CMK (cell line): ENCODE measurements at places on chromosomes 11 and 22.

GRCh38 chr22:27151407-27151806 lies 494.0 kb downstream of the MIAT start:
- DNase-seq: no peak

DNA sequence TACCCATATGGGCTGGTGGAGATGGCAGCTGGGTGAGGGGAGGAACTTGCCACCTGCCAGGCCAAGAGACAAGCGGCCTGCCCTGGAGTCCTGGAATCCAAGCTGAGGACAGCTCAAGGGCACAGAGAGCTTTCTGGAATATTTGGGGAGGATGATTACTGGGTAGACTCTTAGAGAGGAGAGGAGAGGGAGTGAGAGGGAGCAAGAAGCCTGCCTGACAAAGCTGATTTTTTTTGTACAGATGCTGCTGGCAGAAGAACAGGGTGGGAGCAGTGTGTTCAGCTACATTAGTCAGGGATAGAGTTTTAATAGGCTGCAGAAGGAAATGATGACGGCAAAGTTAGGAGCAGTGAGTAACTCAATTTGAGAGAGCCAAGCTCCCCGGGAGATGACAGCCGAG lies 299.3 kb downstream of the NXPE2 start:
- no peak for DNase-seq

GRCh38 chr22:31621507-31622124 lies 40.4 kb downstream of the PISD start:
- no peak for DNase-seq

DNA sequence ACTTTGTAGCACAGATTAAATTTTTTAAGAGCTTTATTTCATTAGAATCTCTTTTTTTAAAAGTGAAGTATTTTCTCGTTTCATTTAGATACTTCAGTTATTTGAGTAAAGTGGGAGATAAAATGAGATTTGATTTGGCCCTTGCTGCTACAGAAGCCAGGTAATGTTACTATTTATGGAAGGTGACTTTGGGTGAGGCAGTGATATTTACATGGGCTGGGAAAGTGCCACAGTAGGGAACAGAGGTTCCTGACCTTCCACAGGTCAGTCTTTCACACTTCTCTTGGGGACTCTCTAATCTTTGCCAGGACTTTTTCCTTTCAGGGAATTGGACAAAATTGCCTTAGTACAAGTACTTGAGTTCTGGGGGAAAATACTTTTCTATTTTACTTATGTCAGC lies 20.4 kb downstream of the CTR9 start:
- no peak for DNase-seq

- no peak for DNase-seq
These were observed 530.6 kb upstream of the B3GAT1 start for GRCh38 chr11:134942681-134943080.

GRCh38 chr22:42309865-42310264 lies 39.4 kb upstream of the TCF20 start:
- DNase-seq: no peak

- no peak for DNase-seq
These were observed 70.6 kb downstream of the CTSC start for GRCh38 chr11:88266919-88267318.

DNA sequence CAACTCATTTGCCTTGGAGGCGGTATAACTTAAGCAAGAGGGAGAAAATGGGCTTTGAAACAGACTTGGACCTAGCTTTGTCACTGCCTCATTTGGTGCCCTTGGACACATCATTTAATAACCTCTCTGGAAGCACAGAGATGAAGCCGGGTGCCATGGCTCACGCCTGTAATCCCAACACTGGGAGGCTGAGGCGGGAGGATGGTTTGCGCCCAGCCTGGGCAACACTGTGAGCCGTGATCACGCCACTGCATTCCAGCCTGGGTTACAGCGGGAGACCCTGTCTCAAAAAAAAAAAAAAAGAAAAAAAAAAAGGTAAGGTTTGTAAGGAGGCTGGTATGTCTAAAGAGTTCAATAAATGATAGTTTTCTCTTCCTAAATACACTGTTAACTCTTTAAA lies 806 bp downstream of the COA4 start:
- DNase-seq: no peak

DNA sequence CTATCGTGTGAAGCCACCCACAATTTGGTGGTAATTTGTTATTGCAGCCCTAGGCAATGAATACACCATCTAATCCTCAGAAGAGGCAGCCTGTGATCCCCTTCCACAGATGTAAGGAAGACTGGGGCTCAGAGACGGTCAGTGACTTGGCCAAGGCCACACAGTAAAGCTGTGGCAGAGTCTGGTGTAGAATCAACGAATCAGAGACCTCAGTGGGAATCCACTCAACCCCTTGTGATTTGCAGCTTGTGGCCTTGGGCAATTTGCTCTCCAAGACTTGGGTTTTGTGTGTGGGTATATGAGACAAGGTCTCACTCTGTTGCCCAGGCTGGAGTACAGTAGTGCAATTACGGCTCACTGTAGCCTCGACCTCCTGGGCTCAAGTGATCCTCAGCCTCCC lies 1.9 kb downstream of the LGALS2 start:
- no peak for DNase-seq

DNA sequence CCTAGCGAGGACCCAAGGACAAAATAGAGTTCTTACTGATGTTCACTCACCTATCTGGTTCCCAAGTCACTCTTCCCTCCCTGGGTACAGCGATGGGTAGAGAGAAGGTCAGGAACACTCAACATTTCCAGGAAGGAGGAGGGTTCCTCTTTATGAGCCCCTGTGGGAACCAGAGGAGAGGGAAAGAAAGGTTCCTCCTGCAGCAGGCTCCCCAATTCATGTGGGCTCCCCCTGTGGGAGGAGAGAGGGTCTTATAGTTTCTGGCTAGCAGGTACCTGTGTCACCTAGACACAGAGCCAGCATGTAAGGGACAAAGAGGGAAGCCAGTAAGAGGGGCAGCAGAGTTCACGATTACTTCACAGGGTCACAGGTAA lies 93.5 kb downstream of the DBX1 start:
- DNase-seq: no peak

DNA sequence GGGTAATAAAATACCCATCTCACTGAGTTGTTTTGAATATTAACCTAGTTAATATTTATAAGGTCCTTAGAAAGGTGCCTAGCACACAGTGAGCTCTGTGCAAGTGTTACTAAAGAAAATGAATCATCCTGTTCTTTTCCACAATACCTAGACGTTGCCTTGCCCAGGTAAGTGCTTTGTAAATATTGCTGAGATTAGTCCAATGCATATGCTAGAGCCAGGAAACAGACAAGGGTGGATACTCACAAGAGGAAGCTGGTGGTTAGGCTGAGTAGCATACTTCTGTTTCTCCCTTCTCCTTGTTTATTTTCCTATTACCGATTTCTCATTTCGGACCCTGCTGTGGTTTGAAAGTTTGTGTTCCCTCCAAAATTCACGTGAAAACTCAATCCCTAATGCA lies 58.1 kb upstream of the BARX2 start:
- DNase-seq: no peak

DNA sequence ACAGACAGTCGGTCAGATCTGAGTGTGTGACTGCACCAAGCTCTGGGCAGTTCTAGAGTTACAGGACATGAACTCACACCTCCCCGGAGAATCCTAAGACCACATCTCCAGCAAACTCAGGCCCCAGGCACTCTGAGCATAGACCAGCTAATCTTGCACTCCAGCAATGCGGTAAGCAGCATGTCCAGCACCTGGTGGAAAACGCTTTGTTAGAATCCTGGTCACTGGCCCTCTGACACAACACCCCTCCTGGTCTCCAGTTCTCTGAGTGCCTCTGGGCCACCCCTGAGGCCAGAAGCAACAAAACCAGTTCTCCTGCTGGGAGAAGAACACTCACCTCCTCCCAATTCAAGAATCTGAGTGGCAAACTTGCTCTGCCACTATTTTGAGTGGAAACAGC lies 82.7 kb upstream of the TMEM45B start:
- no peak for DNase-seq

- no peak for DNase-seq
These were observed 5.7 kb upstream of the PVALB start for GRCh38 chr22:36822581-36822980.

DNA sequence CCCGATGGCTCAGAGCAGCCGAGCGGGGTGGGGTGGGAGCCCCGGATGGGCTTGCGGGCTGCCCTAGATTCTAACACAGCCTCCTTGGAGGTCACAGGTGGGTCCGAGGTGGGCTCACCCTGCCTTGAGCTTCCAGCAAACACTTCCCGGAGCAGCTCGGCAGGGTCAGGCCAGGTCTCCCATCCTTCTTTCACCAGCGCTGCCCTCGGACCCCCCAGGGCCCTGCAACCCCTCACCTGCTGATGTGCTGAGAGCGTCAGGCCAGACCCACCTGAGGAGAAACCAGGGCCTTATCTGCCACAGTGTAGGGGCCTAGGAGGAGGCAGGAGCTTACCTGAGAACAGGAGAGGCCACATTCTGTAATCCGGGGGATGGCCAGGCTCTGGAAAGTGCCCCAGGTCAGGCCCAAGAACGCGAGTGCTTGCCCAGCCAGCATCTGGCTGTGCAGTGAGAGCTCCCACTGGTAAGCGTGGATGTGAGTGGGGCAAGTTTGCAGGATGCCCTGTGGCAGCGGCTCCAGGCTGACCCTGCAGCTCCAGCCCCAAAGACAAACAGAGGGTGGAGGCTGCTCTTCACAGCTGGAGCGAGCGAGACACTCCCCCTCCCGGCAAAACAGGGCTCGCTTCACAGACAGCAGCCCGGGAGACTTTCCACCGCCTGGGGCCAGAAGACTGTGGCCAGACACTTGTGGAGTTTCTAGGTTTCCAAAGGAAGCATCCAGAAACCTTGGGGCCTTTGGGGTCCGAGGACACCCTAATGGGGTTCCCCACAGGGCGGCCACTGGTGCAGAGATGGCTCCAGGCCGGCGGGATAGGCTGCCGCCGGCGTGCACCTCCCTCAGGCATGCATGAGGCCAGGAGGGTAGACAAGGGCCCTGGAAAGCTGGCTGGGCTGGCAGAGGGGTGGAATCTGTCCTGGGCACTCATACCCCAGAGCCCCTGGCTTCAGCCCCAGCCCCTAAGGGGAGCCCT lies at the start of gene IL17REL:
Gene IL17REL (minus strand): TSS at position 555 of the 971 bp plus-strand sequence. CDS start 119 bp downstream, at position 436.
- no peak for DNase-seq

GRCh38 chr11:132140056-132140455 lies 769.6 kb downstream of the NTM start:
- no peak for DNase-seq

- DNase-seq: no peak
These were observed 8.0 kb downstream of the TMPRSS6 start for GRCh38 chr22:37101311-37102066.

GRCh38 chr22:31081963-31082605 lies 966 bp downstream of the SMTN start:
- no peak for DNase-seq

DNA sequence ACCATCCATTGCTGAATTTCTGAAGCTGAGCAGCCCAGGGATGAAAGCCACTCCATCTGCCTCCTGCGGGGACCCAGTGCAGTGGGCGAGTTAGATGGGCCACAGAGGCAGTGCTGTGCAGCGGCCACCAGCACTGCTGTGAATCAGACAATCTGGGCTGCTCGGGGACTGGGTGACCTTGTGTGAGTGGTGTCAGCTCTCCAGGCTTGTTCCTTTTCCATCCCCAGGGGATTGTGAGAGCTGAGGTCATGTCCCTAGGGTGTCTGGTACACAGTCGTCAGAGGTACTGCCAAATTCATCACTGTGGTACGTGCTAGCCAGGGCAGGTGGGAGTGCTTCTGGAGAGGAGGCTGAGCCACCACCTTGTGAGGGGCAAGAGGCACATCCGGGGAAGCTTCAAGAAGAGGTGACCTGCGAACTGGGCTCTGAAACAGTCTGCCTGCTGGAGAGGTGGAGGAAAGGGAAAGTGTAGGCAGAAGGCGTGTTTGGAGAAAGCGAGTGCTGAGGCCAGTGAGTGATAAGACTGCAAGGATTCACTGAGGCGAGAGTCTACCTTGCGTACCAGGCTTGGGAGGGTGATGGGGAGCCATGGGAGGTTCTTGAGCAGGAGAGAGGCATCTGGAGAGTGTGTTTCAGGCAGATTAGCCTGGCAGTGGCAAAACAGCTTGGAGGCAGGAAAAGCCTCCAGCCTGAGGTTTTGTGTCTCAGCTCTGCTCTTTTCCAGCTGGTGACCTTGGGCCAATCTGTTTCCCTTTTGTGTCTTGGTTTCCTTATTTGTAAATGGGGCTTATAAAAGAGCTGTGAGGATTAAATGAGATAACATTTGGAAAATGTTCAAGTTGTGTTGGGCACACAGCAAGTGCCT lies 22.7 kb downstream of the CACNA1I start:
- no peak for DNase-seq

DNA sequence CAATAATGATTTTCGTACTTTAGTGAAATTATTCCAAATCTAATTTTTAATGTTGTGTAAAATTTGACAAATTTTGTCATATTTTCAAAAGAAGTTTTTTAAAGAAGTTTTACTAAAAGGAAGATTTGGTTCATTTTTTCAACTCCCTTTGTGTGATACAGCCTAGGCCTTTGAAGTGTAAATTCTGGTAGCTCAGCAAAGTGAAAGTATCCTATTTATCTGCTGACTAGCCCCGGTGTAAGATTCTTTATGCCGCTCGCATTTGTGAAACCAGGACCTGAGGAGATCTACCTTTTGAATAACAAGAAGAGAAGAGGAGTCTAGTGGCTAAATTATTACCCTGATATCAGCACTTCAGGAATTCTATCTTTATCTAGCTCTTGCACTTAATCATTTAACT lies 177.4 kb downstream of the JRKL start:
- DNase-seq: no peak

GRCh38 chr11:57475671-57476046 lies 15.3 kb downstream of the RTN4RL2 start:
- DNase-seq: no peak

DNA sequence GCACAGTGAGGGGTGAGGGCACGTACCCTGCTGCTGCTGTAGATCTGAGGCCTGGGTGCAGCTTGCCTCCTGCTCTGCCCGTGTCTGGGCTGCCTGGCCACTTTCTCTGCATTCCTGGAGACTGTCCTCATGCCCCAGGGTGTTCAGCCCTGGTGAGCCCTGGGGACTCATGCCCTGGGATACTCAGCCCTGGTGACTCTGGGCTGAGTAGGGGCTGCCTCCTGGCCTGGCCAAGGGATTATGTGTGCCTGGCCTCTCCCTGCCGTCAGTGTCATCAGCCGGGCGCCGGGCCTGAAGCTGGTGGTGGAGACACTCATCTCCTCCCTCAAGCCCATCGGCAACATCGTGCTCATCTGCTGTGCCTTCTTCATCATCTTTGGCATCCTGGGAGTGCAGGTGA lies 94.7 kb downstream of the CACNA1I start:
- no peak for DNase-seq

- no peak for DNase-seq
These were observed 33.8 kb upstream of the SCUBE1 start for GRCh38 chr22:43376765-43377547.

GRCh38 chr11:83493917-83494316 lies 207.8 kb upstream of the CCDC90B start:
- no peak for DNase-seq

GRCh38 chr22:39092111-39092862 lies 4.8 kb upstream of the APOBEC3H start:
- no peak for DNase-seq

- no peak for DNase-seq
These were observed 102.6 kb downstream of the SNX19 start for GRCh38 chr11:130813638-130814037.

DNA sequence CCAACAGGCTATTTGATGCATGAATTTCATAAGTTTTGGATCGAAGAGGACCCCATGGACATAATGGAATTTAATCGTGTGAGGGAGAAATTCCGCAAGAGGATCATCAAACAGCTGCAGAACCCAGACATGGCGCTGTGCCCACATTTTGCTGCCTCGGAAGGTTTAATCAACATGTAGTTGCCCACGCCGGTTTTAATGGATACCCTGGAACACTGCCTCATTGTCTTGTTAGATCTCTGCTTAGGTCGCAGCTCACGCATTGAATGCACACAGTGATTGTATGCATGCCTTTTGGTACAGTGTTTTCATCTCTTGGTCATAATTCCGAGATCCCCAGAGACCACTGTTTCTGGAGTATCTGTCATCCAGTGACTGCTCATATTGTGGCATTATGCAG lies 46.8 kb downstream of the SLN start:
- DNase-seq: no peak
